ENCODE measurements at places on chromosomes 2 and 18. TPM values are rescaled to one million over a fixed set of nuclear protein-coding genes. Genes with fewer than 3 reads are reported as not detected.

RBM44 gene
- total RNA-seq: 1.1 TPM

DDX1 gene
- total RNA-seq: 78.5 TPM

LYPD1 gene
- total RNA-seq: 1.0 TPM

DNA sequence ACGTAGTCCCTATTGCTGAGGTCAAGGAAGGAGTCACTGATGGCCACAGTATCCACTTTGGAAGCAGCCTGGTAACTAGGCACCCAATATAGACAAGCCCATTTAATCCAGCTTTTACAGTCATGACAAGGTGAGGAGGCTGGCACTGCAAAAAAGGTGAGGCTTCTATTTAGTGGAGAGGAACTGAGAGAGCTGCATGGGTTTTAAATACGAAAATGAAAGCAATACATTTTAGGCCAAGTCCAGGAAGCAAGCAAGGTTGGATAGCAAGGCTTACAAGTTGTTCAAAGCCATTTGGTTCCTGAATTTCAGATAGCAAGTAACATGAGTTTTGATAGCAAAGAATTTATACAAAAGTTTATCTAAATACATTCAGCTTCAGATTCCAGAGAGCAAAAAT, 80.4 kb downstream of the SGPP2 start:
- H3K4me1 ChIP-seq: no peaks in the 10 kb centered on the region
- no peaks in the 10 kb centered on the region for H3K36me3 ChIP-seq
- H3K4me3 ChIP-seq: no peak overlapping the region
- no peak overlapping the region for H3K27ac ChIP-seq
- H3K27me3 ChIP-seq: no peaks in the 10 kb centered on the region

- H3K36me3 ChIP-seq: no peaks in the 10 kb centered on the region
- peak overlapping the region; percentile 56 for H3K27ac ChIP-seq
- H3K4me1 ChIP-seq: peaks cover 25% of the 10 kb centered on the region
- H3K4me3 ChIP-seq: no peak overlapping the region
- H3K27me3 ChIP-seq: no peaks in the 10 kb centered on the region
- no peak for DNase-seq
Observed at GRCh38 chr2:9106338-9107167, 100.1 kb upstream of the ASAP2 start.

GRCh38 chr2:223081789-223082188, 29.8 kb downstream of the KCNE4 start:
- no peaks in the 10 kb centered on the region for H3K36me3 ChIP-seq
- H3K4me3 ChIP-seq: no peak overlapping the region
- no peaks in the 10 kb centered on the region for H3K4me1 ChIP-seq
- H3K27ac ChIP-seq: no peak overlapping the region
- no peaks in the 10 kb centered on the region for H3K27me3 ChIP-seq

DNA sequence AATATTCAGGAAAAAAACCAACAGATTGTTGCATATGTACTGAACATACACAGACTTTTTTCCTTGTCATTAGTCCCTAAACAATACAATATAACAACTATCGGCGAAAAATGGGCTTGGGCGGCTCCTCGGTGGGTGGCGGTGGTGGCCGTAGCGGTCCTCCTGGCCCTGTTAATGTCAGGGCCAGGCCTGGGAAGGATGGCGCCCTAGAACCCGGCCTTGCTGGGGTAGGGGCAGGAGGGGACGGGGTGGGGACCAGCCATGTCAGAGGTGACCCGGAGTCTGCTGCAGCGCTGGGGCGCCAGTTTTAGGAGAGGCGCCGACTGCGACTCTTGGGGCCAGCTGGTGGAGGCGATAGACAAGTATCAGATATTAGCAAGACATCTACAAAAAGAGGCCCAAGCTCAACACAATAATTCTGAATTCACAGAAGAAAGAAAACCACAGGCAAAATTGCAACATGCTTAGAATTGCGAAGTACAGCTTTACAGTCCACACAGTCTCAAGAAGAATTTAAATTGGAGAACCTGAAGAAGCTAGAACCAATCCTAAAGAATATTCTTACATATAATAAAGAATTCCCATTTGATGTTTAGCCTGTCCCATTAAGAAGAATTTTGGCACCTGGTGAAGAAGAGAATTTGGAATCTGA, 36.5 kb downstream of the ROCK2 start:
- peaks cover 14% of the 10 kb centered on the region for H3K4me1 ChIP-seq
- no peaks in the 10 kb centered on the region for H3K27me3 ChIP-seq
- no peak overlapping the region for H3K27ac ChIP-seq
- DNase-seq: peak; percentile 63
- no peaks in the 10 kb centered on the region for H3K36me3 ChIP-seq
- H3K4me3 ChIP-seq: no peak overlapping the region

- H3K4me3 ChIP-seq: no peak overlapping the region
- peaks cover 4% of the 10 kb centered on the region for H3K4me1 ChIP-seq
- no peak for DNase-seq
- no peaks in the 10 kb centered on the region for H3K27me3 ChIP-seq
- H3K27ac ChIP-seq: peak overlapping the region; percentile 42
- no peaks in the 10 kb centered on the region for H3K36me3 ChIP-seq
Observed at GRCh38 chr2:170073288-170073687, 104.7 kb upstream of the MYO3B start.

DNA sequence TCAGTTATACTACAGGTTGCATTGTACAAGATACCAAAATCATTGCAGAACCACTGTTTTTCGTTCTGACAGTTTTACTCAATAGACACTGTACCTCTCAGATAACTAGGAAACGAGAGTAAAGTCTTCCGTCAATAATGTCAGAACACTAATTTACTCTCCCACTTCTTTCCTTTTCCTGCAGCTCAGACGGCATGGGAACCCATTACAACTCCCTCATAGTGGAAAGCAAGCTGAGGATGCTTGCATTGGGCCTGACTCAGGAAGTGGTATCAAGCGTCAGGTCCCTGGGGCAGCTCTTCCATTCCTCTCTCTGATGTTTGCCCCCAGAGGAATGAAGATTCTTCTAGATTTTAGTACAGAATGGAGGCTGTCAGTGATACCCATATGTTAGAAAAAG, 23.9 kb upstream of the FHL2 start:
- H3K27me3 ChIP-seq: no peaks in the 10 kb centered on the region
- H3K4me3 ChIP-seq: no peak overlapping the region
- no peaks in the 10 kb centered on the region for H3K36me3 ChIP-seq
- no peaks in the 10 kb centered on the region for H3K4me1 ChIP-seq

- no peaks in the 10 kb centered on the region for H3K27me3 ChIP-seq
- H3K36me3 ChIP-seq: no peaks in the 10 kb centered on the region
- no peaks in the 10 kb centered on the region for H3K4me1 ChIP-seq
- no peak for DNase-seq
- no peak overlapping the region for H3K27ac ChIP-seq
- no peak overlapping the region for H3K4me3 ChIP-seq
Observed at GRCh38 chr18:2121224-2121623, 450.1 kb downstream of the METTL4 start.

- no peaks in the 10 kb centered on the region for H3K27me3 ChIP-seq
- no peak for DNase-seq
- no peaks in the 10 kb centered on the region for H3K4me1 ChIP-seq
- H3K36me3 ChIP-seq: no peaks in the 10 kb centered on the region
- no peak overlapping the region for H3K4me3 ChIP-seq
Observed at GRCh38 chr2:42765686-42766085, 1.8 kb upstream of the OXER1 start.

DNA sequence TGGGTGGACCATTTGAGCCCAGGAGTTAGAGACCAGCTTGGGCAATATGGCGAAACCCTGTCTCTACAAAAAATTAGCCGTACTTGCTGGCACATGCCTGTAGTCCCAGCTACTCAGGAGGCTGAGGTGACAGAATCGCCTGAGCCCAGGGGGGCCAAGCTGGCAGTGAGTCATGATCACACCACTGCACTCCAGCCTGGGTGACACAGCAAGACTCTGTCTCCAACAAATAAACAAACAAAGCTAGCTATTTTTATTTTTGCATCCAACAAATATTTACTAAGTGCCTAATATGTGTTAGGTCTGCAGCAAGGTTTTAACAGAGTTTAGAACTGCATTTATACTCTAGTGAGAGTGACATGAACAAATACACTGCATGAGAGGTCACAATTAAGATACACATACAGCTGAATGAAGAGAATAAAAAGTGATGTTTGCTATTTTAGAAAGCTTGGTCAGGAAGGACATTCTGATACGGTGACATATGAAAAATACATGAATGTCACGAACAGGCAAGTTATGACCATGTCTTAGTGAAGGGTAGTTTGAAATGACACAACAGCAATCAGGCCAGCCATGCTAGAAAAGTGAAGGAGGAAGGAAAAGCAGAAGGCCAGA, 83.2 kb upstream of the FRZB start:
- H3K27me3 ChIP-seq: no peaks in the 10 kb centered on the region
- no peak overlapping the region for H3K4me3 ChIP-seq
- no peak overlapping the region for H3K27ac ChIP-seq
- peaks cover 7% of the 10 kb centered on the region for H3K36me3 ChIP-seq
- no peak for DNase-seq

DNA sequence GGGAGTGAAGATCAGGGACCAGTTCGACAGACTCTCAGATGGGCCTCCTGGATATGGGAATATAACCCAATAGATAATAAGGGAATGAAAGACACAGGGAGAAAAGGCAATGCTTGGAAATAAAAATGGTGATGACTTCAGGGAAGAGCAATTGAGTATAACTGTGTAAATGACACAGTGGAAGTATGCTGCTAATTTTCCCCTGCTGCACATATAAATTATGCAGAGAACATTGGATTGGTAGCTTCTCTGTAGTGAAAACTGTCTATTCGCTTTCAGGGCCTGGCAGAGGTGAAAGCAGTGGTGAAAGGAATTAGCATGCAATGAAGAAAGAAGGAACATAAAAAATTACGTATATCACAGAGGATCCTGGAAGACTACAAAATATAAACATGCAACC, 398.2 kb upstream of the CDH2 start:
- no peaks in the 10 kb centered on the region for H3K36me3 ChIP-seq
- H3K27ac ChIP-seq: no peak overlapping the region
- no peaks in the 10 kb centered on the region for H3K4me1 ChIP-seq
- no peak overlapping the region for H3K4me3 ChIP-seq
- DNase-seq: no peak
- H3K27me3 ChIP-seq: no peaks in the 10 kb centered on the region

- H3K4me3 ChIP-seq: no peak overlapping the region
- no peak overlapping the region for H3K27ac ChIP-seq
- no peaks in the 10 kb centered on the region for H3K4me1 ChIP-seq
- DNase-seq: no peak
Observed at GRCh38 chr2:106107509-106108131, 86.5 kb downstream of the UXS1 start.

DNA sequence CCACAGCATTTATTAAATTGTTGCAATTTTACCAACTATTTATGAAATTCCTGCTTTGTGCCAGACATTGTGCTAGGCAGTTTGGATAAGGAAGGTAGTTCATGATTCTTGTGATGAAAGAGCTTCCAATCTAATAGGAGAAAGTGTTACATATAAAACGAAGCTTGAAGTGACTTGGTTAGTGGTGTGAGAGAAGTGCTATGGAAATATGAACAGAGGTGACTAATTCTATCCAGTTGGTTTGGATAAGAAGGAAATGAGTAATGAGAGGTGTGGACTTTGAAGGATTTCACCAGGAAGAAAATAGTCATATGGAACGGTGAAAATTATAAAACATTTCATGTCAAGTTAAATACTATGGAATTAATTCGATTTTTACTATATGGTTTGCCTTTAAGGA, 48.6 kb downstream of the EML6 start:
- H3K36me3 ChIP-seq: no peaks in the 10 kb centered on the region
- H3K4me1 ChIP-seq: no peaks in the 10 kb centered on the region
- H3K27ac ChIP-seq: no peak overlapping the region
- no peaks in the 10 kb centered on the region for H3K27me3 ChIP-seq

DNA sequence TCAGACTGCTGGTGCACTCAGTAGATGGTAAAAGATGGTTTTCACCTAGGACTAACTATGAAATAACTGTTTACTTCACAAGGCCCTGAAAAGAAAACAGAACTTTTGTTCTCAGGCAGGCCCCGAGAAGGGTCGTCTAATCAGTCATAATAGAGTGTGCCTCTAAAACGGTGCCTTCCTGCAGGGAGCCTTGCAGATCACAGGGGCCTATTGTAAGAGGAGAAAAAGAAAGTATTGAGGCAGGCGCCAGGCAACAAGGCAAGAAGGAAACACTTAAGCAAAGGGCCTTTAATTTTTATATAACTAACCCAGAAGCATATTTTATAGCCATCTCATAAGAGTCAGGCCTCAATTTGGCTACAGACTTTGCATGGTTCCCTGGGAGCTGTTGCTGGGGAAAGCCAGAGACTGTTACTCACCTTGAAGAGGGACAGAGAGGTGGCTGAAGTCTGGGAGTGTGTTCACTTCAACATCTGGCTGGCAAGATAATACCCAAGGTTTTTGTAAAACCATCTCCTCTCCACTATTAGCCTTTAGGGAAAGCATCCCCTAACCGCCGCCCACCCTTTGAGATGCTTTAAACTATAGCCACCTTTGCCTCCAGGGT, 117.1 kb downstream of the PRPF40A start:
- no peaks in the 10 kb centered on the region for H3K36me3 ChIP-seq
- no peak for DNase-seq
- no peak overlapping the region for H3K4me3 ChIP-seq
- no peaks in the 10 kb centered on the region for H3K27me3 ChIP-seq
- H3K4me1 ChIP-seq: no peaks in the 10 kb centered on the region

Data from upper lobe of left lung (tissue), 6 donors.